ENCODE measurements at places on chromosomes 1 and 21. TPM values are rescaled to one million over a fixed set of nuclear protein-coding genes. Genes with fewer than 3 reads are reported as not detected.

LIPI gene
- not detected for total RNA-seq

GRCh38 chr1:56933606-56934005 is 32.2 kb downstream of the C8B start:
- no peak for DNase-seq

- DNase-seq = peak; percentile 31
Measured at GRCh38 chr1:2554621-2555387, 1.4 kb upstream of the TNFRSF14 start.

GRCh38 chr1:218845589-218845988 is 328.1 kb upstream of the LYPLAL1 start:
- no peak for DNase-seq

DNA sequence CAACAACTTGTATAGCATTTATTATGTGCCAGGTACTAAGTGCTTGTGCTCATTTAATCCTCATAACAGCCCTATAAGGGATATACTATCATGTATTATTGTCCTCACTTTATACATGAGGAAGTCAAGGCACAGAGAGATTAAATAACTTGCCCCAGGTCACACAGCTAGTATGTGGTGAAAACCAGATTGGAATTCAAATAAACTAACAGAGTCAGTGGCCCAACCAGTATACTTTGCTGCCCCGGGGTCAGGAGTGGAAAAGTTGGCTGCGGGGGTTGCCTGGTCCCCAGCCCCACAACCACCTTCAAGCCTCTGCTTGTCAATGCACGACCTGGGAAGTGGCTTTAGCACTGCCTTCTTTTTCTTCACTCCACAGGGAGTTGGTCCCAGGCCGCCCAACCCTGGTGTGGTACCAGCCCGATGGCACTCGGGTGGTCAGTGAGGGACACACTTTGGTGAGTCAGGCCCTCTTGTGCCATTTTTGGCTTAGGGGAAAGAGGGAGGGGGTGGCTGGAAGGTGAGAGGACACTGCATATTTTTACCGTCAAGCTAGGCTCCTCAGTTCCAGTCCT is 2.5 kb downstream of the ADAM15 start:
- DNase-seq = no peak

DNA sequence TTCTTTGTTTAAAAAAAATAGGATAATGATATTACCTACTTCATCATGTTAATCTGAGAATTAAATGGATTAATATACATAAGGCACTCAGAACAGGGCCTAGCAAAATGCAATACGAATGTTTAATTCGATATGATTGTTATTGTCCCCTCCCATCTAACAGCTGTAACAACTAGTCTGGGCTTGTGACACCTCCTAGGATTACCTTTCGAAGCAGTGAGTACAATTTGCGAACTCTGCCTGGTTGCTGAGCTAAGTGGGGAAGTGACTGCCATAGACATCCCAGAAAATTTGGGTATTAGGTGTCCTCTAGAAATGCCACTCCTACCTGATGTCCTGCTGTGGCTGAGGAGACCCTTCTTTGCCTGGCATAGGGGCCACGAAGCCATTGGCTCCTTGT is 3.0 kb downstream of the RASSF5 start:
- DNase-seq = no peak

- DNase-seq = no peak
Measured at GRCh38 chr1:15579683-15580047, 5.2 kb downstream of the AGMAT start.

DNA sequence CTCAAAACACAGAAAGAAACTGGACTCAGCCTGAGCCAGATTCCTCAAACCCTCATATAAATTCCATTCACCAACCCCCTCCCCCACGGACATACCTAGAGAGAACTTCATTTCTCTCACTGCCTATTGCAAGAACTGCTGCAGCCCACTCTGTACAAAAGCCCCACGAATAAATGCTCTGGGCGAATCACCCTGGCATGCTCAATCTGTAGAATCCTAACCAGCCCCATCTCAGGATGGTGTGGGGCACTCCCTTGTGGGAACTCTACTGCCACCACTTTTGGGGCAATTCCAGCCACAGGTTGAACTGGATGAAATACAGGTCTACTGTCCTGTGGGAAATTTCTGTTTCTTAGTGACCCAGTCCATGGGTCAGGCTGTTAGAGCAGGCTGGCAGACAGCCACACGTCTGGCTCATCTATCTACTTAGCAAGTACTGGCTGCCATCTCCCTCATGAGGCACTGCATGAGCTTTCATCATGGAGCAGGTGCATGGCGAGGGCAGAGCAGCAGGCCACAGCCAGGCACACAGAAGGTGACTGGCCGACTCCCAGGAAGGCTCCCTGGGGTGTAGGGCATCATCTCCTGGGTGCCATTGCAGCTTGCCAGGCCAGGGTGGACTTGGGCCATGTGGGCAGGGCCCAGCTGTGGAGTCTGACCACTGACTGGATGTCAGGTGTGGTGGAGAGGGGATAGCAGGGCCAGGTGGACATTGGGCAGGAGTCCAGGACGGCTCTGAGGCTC is 1.6 kb upstream of the C1orf35 start:
- no peak for DNase-seq

DNA sequence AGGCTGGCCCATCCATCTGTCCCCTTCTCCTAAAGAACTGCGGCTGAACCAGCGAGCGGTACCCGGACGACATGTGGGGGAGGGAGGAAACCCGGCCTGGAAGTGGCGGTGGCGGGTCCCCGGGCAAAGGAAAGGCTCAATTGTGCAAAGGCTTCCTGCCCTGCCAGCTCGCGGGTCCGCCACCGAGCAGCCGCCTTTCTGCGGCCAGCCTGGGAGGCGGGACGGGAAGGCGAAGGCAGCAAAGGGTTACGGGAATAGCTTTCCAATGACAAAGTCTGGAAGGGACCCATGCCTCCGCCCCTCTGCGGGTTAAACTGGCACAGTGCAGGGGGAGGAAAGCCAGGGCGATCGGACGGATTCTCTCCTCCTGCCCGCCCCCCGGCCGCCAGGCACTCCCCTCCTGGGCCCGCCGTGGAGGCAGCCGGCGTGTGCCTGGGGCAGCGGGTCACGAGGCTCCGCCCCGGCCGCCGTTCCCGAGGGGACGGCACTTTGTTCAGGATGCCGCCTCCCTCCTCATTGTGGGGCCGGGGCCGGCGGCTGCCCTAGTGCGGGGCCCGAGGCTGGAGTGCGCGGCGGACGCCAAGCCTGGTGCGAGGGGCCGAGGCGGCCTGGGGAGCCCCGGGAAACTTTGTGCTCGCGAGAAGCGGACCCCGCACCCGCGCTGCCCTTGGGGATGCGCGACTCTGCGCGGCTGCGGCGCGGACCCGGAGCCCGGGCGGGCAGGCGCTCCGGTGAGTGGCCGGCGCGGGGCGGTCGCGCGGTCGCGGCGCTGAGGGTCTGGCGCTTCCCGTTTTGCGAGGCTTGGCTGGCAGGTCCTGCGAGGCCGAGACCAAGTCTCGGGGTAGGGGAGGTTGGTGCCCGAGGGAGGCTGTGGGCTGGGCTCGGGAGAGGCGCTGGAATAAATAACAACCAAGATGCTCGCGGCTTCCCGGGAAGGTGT is at the start of gene NAV1:
NAV1 (plus strand) TSS at position 516 of the 940 bp plus-strand sequence. CDS start 83,758 bp downstream, outside the sequence.
- DNase-seq = peak; percentile 84

GRCh38 chr1:152039461-152039860 is 2.7 kb upstream of the S100A11 start:
- DNase-seq = no peak

GRCh38 chr1:213651077-213651476 is 336.7 kb upstream of the PROX1 start:
- no peak for DNase-seq

DNA sequence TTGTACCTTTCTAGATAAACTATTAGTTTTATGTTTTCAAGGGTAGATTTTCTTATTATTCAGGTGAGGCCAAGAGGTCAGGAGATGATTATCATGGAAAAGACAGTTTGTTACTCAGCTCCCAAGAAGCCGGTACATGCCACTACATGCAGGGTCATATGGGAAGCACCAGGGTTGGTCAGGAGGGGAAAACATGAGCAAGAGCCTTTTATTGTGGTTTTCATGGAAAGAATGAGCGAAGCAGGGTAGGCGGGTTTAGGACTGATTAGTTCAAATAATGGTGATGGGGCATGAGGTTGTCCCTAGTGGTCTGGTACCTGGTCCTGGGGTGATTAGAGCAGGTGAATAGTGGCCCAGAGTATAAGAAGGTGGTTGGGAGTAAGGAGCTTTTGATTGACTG is 189.9 kb downstream of the APP start:
- DNase-seq = no peak

DNA sequence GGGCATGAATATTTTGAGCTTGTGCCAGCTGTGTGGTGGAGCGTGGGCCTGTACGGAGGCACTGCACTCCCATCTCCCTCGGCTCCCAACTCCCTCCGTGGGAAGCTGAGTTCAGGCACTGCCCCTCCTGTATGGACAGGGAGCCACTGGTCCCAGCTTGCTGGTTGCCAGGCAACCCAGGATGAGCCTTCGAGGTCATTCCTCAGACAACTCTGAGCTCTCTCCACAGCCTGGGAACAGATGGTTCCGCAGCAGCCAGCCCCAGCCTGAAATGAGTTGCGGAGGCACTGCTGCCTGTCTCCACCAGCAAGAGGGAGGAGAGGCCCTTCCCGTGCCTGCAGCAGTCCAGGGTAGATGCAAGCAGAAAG is 58.4 kb upstream of the TENT5B start:
- no peak for DNase-seq

FCER1G gene
- total RNA-seq = 44.3 TPM

KIF14 gene
- total RNA-seq = 0.08 TPM

GRCh38 chr1:20089328-20090077 is 19.5 kb downstream of the PLA2G5 start:
- DNase-seq = no peak

DNA sequence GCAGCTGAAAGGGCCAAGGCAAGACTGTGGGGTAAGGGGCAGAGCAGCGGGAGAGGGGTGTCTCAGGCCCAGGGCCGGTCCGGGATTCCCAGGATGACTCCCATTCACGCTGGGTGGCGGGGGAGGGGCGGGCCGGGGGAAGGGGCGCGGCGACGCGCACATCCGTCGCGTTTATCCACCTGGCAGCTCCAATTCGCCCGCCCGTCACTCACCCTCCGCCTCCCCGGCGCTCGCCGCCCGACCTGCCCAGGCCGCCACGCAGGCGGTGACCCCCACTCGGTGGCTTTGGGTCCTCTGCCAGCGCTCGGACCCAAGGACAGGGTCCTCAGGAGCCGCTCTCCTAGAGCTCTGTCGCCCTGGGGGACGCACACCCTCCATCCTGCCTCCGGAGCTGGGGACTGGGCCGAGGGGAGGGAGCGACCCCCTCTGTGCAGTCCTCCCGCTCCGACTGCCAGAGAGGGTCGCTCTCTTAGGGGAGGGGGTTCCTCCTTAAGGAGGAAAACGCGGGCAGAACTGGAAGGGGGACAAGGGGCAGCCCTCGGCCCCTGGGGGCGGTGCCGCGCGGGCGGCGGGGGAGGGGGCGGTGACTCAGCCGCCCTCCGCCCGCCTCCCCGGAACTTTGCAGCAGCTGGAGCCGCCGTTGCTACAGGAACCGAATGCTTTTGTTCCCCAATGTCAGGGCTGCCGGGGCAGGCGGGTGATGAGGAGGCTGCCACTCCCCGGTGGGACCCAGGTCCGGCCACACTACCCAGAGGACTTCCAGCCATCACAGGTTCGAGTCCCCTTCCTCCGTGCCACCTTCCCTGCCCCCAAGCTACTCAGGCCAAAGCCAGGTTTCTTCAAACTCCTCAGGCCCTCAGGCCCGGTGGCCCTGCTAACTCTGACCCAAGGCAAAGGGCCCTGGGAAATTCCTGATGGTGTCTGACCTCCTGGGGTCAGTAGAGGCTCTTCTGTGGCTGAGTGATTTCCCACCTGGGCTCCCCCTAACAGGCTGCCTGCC is 3.4 kb downstream of the ADGRB2 start:
- peak; percentile 83 for DNase-seq

- no peak for DNase-seq
Measured at GRCh38 chr1:197021716-197022115, 44.4 kb downstream of the CFHR5 start.

OR2L8 gene
- total RNA-seq = not detected

MYBPH gene
- not detected for total RNA-seq

DNA sequence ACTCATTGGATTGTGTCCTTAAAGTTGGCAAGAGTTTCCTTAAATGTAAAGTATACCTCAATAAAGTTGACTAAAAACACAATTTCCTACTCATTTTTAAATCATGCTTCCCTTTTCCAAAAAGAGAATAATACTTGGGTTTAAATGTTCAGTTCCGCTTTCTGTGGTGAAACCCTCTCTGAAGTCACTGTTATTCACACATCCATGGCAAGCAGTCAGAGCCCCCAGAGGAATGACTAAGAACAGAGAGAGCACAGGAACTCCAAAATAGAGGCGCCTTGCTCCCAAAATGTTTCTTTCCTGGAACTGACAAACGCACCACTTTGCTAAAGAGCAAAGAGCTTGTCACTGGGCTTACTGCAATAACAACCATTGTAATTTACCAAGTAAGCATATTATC is 142.5 kb downstream of the TIAM1 start:
- DNase-seq = no peak

- DNase-seq = no peak
Measured at GRCh38 chr1:76669131-76669530, 198.1 kb upstream of the ST6GALNAC5 start.

GRCh38 chr1:177645491-177646190 is 324.2 kb downstream of the SEC16B start:
- no peak for DNase-seq

DNA sequence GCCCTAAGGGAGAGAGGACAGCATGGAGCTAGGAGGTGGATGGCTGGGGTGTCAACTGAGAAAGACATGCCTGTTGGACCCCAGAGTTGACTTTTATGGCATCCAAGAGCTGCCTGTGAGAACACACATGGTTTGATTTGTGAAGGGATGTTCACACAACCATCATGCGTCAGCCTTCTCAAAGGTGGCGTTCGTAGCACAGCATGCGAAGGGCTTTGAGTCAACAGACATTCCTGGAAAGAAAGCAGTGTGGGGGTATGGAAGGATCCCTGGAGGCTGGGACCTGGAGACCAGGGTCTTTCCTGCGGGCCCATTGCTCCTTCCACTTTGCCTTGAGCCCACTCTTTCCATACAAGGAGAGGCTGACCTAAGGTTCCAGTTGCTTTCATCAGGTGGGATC is 6.4 kb upstream of the WNT3A start:
- no peak for DNase-seq

IGSF21 gene
- total RNA-seq = 1.7 TPM

GRCh38 chr1:89394851-89395250 is 31.0 kb downstream of the GBP6 start:
- no peak for DNase-seq

GRCh38 chr1:58887059-58887458 is 103.2 kb upstream of the JUN start:
- DNase-seq = no peak

DNA sequence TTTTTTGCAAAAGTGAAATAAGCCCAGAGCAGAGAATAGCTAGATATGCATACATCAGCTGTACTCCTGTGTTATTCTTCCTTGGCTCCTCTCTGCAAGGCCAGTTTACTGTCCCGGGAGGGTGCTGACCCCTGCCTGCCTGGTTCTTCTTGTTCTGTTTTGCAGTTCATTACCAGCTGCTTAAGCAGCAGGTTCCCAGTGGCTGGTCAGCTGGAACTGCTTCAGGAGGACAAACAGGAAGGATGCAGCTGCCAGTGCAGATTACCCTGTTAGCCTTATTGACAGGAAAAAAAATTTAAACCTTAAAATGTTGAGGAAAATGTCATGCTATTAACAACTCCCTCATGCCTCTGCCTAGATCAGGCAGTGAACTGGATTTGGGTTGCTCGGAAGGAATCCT is 16.0 kb upstream of the LRIG2 start:
- no peak for DNase-seq

Data from right cardiac atrium (tissue), 5 donors.